NCI-H1417 (cell line): ENCODE measurements at places on chromosomes 12 and 14.

- no peak for DNase-seq
Observed at GRCh38 chr14:61553730-61554641, 141.3 kb upstream of the HIF1A start.

DNA sequence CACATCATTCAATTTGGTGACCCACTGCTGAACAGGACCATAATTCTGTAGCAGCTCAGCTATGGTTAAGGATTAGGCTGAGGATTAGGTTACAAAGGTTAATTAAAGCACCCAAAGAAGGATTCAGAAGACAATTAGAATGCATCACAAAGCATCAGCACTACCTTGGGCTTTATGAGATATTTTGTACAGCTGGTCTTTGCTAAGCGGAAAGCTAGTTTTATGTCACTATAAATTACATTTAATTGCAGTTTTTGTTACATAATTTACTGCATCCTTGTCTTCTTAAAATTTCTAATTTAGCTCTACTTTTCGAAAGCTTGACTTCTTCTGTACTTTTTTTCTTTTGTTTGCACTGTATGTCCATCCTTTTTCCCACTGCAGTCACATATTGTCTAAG lies 711.5 kb downstream of the RPS29 start:
- DNase-seq = no peak

DNA sequence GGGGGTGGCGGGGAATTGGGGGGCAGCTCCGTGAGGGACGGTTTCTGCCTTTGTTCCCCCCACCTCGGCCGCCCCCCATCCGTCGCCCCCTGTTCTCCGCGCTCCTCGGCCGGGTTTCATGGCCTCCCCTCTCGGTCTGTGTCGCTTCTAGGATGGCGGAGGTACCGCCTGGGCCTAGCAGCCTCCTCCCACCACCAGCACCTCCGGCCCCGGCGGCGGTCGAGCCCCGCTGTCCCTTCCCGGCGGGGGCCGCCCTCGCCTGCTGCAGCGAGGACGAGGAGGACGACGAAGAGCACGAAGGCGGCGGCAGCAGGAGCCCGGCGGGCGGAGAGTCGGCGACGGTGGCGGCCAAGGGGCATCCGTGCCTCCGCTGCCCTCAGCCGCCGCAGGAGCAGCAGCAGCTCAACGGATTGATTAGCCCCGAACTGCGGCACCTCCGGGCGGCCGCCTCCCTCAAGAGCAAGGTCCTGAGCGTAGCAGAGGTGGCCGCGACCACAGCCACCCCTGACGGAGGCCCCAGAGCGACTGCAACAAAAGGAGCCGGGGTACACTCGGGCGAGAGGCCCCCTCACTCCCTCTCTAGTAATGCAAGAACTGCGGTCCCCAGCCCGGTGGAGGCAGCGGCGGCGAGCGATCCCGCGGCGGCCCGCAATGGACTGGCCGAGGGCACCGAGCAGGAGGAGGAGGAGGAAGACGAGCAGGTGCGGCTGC lies 575 bp downstream of the NAA30 start:
- DNase-seq = peak; percentile 78

GRCh38 chr12:6452245-6452943 lies 552 bp downstream of the TAPBPL start:
- DNase-seq = peak; percentile 23

DNA sequence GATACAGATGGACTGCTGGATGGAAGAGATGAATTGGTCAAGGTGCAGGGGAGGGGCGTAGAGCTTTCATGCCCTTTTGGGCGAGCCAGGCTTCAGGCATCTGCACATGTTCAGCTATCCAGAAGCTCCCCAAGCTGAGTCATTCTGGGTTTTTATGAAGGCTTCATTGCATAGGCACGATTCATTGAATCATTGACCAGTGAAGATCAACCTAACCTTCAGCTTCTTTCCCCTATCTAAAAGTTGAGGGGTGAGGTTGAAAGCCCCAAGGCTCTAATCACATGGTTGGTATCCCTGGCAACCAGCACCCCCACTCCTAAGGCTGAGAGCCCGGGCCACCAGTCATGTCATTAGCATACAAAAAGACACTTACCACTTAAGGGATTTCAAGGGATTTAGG lies 36.3 kb downstream of the RPS29 start:
- DNase-seq = peak; percentile 30

GRCh38 chr12:124381456-124382296 lies 86.8 kb downstream of the RFLNA start:
- no peak for DNase-seq
